Thymus (tissue), 14 donors: ENCODE measurements at places on chromosomes 13 and 19. TPM values are rescaled to one million over a fixed set of nuclear protein-coding genes. Genes with fewer than 3 reads are reported as not detected.

Gene MIR17HG
- total RNA-seq, result 10.2 TPM

Gene NDUFA11
- 218 TPM for total RNA-seq

GRCh38 chr13:96984051-96984508 lies 10.2 kb downstream of the OXGR1 start:
- peak overlapping the region; percentile 58 for H3K27ac ChIP-seq
- peak; percentile 21 for DNase-seq
- no peaks in the 10 kb centered on the region for H3K27me3 ChIP-seq
- no peaks in the 10 kb centered on the region for H3K4me1 ChIP-seq

- H3K4me3 ChIP-seq, result no peak overlapping the region
- no peaks in the 10 kb centered on the region for H3K27me3 ChIP-seq
- no peak overlapping the region for H3K27ac ChIP-seq
- no peaks in the 10 kb centered on the region for H3K36me3 ChIP-seq
- no peak for DNase-seq
- no peaks in the 10 kb centered on the region for H3K4me1 ChIP-seq
These were observed 40.8 kb downstream of the TEX29 start for GRCh38 chr13:111361046-111361872.

- no peaks in the 10 kb centered on the region for H3K36me3 ChIP-seq
- H3K4me1 ChIP-seq, result no peaks in the 10 kb centered on the region
- no peak overlapping the region for H3K27ac ChIP-seq
- H3K4me3 ChIP-seq, result no peak overlapping the region
These were observed 11.6 kb upstream of the HTR2A start for GRCh38 chr13:46908501-46908900.

DNA sequence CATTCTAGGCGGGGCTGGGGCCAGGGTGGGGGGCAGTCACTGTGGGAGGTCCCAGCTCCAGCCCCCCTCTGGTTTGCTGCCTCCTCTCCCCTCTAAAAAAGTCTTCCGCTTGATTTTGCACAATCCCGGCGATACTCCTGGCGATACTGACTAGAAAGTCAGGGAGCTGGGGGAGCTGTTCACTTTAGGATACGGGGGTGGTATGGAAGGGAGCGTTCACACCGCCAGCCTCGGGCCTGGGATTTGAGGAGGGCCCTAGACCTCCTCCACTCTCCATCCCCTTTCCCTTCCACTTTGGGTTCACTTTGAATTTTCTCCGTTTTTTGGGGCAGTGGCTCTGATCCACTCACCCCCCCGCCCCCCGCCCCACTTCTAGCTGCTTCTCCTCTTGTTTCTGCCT lies 35.0 kb downstream of the KEAP1 start:
- no peak for DNase-seq
- no peak overlapping the region for H3K4me3 ChIP-seq
